ENCODE measurements at places on chromosomes 5 and 9.

DNA sequence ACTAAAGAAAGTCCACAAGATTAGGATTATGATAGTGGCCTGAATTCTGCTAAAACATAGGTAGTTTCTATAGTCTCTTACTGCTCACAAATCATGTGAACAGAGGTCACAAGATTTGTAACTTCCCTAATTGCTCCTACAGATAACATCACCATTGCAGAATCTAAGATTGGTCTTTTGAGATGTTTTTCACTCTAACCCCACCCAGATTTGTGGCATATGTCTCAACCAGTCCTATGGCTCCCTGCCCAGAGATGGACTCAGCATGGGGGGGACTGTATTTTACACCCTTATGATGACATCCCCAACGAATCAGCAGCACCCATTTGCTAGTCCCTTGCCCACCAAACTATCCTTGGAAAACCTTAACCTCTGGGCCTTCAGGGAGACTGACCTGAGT, 1046.2 kb downstream of the CDH12 start:
- DNase-seq: no peak

- no peak for DNase-seq
Measured at GRCh38 chr5:78765756-78766411, 117.3 kb upstream of the LHFPL2 start.

- no peak for DNase-seq
Measured at GRCh38 chr9:95025213-95026147, 292.0 kb downstream of the FANCC start.

- DNase-seq: no peak
Measured at GRCh38 chr9:76887951-76888350, 18.0 kb downstream of the PRUNE2 start.

DNA sequence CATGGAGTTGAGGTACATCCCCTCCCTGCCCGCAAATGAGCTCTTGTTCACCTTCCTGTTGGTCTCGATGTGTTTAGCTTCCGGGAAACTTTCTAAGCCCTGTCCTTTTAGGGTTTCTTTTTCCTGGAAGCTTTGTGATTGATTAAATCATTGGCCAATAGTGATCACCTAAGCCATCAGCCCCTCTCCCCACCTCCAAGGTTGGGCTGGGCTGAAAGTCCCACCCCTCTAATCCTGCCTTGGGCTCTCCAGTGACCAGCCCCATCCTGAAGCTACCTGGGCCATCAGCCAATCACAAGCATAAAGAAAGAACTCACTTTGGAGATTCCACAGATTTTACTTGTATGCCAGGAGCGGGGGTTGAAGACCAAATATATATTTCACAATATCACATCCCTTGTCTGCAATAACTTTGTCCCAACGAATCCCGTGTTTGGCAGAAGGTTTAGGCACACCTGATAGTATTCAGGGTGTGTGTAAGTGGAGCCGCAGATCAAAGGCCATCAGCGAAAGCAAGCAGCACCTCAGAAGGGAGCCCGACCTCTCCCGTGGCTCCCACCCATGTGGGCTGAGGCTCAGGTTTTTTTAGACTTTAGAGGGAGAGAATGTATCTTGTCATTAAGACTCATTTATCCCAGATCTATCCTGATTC, 20.4 kb downstream of the ROPN1L start:
- no peak for DNase-seq

GRCh38 chr5:127612441-127613141, 36.3 kb upstream of the CTXN3 start:
- no peak for DNase-seq

DNA sequence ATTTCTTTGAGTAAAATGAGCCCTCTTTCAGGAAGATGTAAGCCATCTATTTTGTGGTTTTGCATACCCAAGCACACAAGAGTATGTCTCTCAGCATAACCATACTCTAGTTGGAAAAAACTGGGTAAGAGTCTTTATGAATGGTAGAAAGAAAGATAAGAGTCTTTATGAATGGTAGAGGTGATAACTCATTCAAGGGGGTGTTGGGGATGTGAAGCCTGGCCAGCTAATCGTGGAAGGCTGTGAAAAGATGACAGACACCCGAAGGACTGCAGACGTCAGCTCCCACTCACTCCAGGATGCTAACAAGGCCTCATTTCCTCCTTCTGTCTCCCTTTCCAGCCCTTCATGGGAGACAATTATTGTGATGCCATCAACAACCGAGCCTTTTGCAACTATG, 228.5 kb downstream of the PAPPA start:
- no peak for DNase-seq

DNA sequence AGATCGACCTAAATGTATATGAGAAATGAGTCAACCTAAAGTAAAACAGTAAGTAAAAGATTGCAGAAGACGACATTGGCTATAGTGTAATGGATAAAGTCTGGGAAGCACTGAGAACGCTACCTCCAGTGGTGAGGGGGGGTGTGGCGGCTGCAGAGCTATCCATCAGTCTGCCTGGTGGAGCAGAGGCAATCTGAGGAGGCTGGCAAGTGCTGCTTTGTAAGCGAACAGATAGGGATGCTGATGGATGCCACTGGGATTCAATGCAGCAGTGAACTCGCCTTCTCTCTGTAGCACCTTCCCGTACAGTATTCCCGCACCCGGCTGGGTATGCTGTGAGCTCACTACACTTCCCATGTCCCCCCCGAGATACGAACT, 261.5 kb downstream of the NSG2 start:
- no peak for DNase-seq

DNA sequence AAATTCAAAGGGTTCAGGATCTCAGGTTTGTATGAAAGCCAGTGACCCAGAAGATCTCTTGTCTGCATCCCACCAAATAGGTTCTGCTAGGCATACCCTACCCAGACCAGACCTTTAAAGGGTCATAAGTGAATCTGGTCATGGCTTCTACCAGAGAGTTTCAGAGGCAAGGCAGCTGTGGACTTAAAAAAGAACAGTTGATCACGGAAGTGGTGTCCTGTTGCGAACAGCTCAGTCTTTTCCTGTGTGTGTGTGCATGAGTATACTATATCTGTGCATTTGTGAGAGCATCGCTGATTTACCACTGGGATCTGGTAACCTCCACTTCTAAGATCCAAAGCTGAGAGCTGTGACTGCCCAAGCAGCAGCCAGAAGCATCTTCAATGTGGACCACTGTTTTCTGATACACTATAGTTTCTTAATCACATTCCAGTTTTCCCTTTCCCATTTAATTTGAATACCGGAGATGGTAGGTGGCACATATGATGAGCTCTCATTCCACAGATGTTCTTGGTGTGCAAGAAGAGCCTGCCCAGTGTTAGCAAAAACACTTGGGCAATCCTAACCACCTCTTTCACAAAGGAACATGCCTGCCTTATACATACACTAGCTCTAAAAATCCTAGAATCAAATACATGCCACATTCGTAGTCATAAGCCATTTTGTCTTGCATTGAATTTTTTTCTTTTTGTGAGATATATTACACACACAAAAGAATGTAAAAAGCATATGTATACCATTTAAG, 36.2 kb upstream of the OR2S2 start:
- DNase-seq: no peak

DNA sequence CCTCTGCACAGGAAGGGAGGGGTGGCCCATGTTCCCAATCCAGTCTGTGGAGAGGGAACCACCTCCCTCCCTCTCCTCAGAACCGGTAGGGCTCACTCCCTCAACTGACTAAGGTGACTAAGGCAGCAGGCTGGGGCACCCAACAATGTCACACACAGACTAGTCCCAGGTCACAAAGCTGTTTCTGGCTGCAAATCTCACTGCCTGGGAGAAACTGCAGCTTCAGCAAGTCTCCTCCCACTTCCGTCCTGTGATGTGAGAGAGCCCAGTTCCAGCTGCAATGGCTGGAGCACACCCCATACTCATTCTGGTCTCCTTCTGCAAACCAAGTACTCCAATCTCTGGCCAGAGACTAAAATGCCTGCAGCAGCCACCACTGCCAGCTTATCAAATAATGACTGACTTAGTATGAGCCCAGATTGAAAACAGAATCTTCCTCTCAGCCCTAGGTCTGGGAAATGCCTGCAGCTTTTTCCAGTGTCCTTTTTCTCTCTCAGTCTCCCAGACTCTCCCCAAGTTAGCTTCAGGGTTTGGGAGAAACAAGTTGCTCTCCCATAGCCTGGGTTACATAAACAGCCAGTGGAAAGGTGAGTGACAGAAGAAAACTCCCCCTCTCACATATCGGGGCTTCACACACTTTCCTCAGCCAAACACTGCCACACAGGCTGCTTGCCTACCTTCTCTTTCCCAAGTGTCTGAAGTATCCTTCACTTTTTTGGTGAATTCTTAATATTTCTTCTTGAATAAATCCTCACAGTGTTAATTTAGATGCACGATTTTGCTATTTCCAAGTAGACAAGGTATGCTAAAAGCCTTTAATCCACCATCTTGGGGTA, 247.4 kb upstream of the RASA1 start:
- DNase-seq: no peak

DNA sequence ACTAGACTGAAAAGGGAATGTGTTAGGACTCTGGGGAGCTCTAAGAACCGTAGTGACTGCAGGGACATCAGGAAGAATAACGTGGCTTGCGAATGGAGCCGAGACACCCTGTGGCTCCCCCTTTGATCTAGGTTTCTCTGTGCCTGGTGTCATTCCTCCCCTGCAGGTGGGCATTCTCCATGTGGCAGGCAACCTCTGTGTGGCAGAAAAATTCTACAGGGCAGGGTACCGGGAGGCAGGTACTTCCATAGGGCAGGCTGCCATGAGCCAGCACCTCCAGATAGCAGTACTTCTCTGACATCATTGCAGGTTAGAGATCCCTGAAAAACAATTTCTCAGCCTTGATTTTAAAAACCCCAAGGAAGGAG, 43.1 kb downstream of the ROPN1L start:
- no peak for DNase-seq

GRCh38 chr9:134619983-134620661, 21.5 kb upstream of the COL5A1 start:
- no peak for DNase-seq

DNA sequence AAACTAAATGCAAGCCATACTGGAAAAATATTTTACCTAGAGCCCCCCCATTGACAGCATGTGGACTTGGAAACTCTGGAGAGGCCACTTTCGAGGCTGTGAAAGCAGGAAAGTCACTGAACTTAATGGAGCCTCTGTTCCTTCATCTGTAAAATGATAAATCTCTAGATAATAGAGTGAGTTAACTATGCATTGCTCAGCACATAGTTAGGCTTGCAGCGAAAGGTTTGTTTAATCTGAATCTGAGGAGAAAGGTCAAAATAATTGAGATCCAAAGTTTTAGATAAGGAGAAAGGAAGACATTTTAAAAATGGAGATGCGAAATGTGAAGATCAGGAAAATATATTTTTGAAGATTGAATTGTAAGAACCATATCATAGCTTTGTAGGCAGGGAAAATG, 4.6 kb downstream of the PCSK5 start:
- DNase-seq: no peak

- DNase-seq: no peak
Measured at GRCh38 chr5:14895301-14895700, 23.7 kb upstream of the ANKH start.

DNA sequence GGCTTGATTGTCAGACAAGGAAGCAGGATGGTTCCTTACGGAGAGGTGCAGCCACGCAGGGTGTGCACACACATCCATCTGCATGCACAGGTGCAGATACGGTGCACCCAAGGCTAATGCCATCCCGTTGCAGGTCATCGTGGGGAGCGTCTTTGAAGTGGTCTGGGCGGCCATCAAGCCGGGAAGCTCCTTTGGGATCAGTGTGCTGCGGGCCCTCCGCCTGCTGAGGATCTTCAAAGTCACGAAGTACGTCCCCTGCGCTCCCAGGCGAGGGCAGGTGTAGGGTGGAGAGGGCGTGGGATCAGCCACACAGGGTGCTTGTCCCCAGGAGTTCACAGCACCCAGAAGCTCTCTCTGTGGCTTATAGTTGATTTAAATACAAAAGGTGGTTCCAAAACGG, 106.4 kb downstream of the CACNA1B start:
- no peak for DNase-seq

GRCh38 chr5:5419291-5420210, 2.9 kb upstream of the ICE1 start:
- no peak for DNase-seq

- no peak for DNase-seq
Measured at GRCh38 chr9:123422635-123423310, 66.8 kb downstream of the CRB2 start.
